Peyer's patch (tissue), 4 donors: ENCODE measurements at places on chromosomes 16 and 17. TPM values are rescaled to one million over a fixed set of nuclear protein-coding genes. Genes with fewer than 3 reads are reported as not detected.

DNA sequence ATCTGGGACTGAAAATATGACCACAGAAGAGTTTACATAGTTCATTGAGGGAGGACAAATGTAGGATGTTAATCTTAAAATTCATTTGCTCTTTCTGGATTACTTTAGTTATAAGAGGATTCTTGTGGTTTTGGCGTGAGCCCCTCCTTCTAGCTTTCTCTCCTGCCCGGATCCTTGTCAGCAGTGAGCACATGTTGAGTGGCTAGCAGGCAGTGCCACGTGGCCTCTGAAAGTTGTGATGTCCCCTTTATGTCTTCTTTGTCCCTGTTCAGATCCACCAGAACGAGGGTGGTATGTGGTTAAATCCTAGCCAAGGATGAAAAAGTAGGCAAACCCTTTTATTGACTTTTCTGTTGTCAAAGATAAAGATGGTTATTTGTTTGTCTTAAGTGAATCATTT is 83.8 kb downstream of the GNAO1 start:
- no peak for DNase-seq

DNA sequence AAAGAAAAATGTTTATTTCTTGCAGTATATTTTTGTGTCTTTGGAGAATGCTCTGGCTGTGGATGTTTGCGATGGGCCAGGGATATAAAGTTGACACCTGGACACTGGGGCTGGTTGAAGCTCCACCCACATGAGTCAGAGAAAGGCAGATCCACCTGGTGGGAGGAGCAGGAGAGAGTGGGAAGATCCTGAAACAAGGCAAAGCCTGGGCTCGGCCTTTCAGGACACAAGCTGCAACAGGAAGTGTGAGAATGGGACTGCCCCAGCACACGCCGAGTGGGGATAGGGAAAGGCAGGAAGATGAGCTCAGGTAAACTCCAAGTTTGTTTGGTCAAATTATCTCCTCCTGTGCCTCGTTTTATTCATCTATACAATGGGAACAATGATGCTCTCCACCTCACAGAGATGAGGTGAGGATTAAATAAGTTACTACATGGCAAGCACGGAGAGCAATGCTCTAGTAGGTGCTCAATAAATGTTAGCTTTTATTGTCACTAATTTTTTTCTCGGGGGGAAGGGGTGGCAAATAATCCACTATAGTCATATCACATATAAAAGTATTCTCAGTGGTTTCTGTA is 21.4 kb upstream of the PITPNM3 start:
- no peak for DNase-seq

- no peak for DNase-seq
These were observed 20.3 kb downstream of the HSD11B2 start for GRCh38 chr16:67451061-67451703.

PRM3 gene
- total RNA-seq: not detected

KRTAP2-2 gene
- not detected for total RNA-seq
